ENCODE measurements at places on chromosomes 2 and 18.

DNA sequence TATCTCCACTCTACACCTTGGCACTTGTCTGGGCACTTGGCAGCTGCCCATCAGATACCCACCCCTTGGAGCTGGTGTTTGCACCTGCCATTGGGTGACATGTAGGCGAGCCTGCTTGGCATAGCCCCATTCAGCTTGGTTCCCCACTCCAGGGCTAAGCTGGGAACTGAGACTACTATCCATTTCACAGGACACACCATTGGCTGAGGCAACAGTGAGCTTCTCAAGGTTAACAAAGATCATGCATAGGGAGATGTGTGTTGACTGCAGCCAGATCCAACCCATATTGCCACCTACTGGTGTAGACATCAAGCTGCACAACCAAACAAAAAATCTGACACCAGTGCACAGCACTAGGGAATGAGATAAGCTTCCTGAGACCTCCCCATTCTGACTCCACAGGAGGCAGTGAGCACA, 1389.8 kb upstream of the TMEFF2 start:
- DNase-seq, result no peak

GRCh38 chr18:74880706-74881278, 283.1 kb downstream of the ZNF407 start:
- no peak for DNase-seq

DNA sequence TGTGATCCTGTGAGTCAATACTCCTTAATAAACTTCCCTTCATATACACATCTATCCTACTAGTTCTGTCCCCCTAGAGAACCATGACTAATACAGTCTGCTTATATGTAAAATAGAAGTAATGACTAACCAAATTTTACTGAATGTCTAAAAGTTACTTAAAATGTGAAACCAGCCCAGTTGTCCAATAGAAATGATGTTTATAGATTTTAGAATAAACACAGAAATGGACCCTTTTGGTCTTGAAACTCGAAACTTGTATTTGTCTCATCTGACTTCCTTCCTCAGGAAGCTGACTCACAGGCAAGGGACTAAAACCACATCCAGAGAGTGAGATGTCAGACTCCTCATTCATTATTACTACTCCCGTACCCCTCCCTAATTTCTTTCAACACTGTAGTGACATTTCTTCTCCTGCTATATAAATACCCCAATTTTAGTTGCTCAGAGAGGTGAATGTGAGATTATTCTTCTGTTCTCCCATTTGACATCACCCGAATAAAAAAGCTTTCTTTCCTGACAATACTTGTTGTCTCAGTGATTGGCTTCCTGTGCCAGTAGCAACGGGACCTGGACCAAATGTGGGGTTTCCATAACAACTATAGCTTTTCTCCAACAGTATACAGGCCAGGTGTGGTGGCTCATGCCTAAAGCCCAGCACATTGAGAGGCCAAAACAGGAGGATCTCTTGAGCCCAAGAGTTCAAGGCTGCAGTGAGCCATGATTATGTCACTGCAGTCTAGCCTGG, 486.0 kb downstream of the ERBB4 start:
- no peak for DNase-seq

GRCh38 chr2:190977505-190977904, 36.5 kb downstream of the STAT1 start:
- DNase-seq, result no peak

DNA sequence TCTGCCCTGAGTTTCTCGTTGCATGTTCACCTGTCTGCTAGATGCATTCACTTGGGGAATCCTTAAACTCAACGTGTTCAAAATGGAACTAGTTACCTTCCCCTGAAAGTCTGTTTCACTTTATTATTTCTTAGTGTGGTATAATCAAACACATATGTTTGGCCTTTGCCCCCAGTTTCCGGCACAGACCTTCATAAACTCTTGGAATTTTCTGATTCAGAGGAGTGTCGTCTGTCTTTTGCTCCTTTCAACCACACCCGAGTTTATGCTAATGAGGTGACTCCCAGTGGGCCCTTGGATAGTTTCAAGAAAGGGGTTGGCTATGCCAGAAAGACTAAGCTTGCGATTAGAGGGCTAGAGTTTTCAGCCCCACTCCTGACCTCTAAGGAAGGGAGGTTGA, 198.9 kb downstream of the CDCA7 start:
- no peak for DNase-seq

DNA sequence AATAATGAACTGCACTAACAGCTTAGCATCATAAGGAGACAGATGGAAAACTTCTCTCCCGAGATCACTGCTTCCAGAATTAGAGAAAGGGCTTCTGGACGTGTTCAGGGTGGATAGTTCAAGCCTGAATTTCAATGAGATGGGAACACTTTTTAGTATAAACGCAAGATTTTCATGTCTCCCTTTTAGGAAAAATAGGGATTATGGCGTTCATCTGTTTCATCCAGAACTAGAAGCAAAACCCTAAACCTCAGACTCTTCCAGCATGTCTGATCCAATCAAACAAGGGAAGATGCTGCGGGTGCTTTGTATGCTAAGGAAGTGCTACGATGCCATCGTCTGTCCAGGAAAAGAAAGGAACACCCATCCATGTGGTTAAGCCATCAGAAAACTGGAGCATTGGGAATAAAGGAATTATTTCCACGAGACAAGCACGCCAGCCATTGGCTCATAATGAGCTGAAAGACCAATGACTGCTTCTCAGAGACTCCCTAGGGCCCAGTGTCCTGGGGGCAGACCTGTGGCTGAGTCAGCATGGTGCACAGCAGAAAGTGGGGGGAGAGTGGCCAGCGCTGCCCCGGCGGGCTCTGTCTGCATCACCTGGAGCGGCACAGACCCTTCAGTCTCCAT, 65.9 kb upstream of the AFF3 start:
- no peak for DNase-seq

DNA sequence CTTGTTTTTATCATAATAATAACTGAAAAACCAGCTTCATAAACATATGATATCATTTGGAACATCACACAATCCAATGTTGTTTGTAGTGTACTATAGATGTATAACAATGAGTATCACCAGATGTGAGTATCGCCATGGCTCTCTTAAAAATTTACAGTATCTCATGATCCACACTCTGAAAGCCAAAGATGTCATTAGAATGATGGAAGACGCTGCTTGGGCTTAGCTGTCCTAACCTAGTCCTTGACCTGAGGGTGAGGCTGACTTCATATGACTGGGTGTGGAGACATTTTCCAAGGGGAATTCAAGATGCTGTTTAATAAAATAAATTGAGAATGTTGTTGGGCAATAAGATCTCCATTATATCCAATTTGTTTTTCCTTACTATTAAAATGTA, 242.6 kb downstream of the RIT2 start:
- DNase-seq, result no peak

GRCh38 chr2:5164776-5165525, 527.2 kb upstream of the SOX11 start:
- DNase-seq, result no peak

DNA sequence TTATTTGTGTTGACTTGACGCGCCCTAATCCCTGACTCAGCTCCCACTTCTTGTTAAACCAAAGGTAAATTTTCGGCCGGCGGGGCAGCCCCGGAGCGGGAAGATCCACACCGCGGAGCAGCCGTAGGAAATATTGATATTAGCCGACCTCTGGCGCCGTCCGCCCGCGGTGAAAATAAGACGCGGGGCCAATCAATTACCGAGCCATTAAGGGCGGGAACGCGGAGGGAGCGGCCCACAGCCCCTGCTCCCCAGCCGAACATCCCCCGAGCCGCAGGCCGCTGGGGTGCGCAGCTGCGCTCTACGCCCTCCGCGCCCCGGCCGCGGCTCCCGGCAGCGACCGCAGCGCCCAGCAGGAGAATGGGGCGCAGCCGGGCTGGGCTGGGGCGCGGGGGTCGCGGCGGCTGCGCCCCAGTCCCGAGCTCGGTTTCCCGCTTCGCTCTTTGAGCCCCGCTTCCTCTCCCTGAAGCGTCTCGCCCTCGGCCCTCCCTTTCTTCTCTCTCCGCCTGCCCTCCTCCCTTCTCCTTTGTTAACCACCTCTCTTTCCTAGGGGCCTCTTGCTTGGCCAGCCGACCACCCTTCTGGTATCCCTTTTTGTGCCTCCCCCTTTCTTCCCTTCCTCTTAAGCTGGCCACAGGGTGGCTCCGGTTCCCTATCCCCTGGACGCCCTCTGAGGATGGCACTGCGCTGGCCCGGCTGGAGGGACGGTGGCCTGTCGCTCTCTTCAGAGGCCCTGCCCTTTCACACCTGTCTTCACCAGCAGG, 40.9 kb downstream of the CELF4 start:
- no peak for DNase-seq

DNA sequence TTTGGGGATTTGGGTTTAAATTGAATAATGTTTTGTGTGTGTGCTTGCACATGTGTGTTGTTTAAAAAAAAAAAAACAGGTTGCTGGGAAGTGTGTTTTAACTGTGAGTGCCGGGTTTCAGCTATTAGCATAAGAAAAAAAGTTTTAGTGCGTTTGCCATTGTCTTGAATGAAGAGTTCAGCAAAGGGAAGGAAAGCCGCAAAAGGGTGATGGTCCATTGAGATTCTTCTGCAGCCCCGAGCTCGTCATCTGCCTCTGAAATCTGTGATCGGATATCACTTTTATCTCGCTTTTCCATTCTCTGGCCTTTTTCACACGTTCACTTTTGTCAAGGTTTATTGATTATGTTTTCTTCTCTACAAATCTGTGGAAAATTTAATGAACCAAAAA, 4.7 kb downstream of the GLI2 start:
- DNase-seq, result no peak

DNA sequence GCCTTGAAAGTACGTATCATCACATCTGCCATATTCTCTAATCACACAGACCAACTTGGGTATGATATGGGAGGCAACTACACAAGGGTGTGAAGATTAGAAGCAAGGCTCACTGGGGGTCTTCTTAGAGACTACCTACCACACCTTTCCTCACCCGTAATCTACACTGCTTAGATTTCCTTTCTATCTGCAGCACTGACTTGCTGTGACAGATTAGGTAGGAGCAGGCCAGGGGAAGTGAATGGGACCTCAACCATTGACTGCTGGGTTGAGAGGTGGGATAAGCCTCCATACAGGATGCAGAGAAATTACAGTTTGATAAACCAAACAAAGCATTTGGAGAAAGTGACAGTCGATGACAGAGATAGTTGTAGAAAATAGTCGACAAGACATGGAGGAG, 119.0 kb upstream of the SERPINE2 start:
- no peak for DNase-seq

- no peak for DNase-seq
Measured at GRCh38 chr2:241873081-241873802, 3.7 kb downstream of the RTP5 start.

DNA sequence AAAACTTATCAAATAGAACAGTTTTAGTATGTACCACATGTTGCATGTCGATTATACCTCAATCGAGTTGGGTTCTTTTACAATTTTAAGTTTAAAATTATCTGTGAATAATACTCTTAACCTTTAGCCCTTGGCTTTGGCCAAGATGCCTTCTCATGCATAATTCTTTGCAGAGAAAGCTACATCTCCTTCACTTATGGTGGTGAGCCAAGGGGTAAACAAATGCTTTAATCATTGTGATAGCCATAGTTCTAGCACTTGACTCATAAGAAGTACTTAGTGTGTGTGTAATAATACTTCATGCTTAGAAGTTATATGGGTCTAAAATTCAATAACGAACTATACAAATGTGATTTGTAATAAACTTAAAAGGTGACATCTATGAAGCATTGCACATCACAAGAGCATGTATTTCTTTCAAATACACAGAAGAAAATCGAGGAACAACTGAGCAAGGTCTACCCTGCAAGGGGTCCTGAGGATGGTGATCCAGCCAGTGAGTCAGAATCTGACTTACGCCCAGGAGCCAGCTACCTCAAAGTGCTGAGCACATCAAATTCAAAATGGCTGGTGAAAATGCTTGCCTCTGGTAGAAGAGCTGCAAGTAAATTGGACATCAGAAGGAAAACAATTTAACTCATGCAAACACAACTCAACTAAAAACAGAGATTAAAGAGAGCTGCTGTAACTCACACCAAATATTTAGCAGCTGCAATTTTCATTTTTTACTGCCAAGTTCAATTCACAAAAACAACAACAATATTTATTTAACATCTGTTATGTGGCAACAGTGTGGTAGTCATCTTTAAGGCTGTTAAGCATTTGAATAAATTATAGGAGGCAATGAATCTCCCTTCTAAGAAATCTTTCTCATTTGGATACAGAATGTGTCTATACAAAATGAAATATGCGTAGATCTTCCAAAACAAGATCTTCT, 23.8 kb upstream of the TTC39C start:
- no peak for DNase-seq

DNA sequence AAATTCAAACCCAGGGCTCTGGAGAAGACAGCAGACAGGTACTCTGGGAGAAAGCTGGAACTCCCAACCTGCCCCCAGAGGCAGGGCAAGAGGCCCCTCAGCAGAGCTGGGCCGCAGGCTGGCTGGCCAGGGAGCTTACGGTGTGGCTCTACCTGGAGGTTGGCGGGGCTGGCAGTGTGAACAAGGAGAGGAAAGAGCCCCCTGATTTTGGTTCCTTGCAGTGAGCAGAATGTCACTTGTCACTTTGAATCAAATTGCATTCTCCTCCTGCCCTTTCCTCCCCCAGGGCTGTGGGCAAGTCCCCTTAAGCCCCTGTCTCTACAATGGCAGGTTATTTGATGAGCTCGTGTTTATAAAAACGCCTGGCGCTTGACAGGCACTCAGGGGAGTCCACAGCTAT, 32.6 kb downstream of the MYO7B start:
- DNase-seq, result no peak

GRCh38 chr2:210188190-210188589, 17.0 kb upstream of the KANSL1L start:
- DNase-seq, result no peak

DNA sequence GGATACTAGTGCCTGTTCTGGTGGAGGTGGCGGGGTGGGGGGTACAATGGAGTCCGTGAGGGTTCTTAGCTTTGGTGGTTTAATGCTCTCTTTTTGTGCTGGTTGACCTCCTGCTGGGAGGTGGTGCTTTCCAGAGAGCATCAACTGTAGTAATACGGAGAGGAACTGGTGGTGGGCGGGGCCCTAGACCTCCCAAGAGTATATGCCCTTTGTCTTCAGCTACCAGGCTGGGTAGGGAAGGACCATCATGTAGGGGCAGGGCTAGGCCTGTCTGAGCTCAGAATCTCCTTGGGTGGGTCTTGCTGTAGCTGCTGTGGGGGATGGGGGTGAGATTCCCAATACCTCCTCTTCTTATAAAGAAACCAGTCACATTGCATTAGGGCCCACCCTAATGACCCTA, 27.1 kb downstream of the CAMKMT start:
- no peak for DNase-seq

- no peak for DNase-seq
Measured at GRCh38 chr2:207157162-207157481, 8.6 kb downstream of the KLF7 start.

DNA sequence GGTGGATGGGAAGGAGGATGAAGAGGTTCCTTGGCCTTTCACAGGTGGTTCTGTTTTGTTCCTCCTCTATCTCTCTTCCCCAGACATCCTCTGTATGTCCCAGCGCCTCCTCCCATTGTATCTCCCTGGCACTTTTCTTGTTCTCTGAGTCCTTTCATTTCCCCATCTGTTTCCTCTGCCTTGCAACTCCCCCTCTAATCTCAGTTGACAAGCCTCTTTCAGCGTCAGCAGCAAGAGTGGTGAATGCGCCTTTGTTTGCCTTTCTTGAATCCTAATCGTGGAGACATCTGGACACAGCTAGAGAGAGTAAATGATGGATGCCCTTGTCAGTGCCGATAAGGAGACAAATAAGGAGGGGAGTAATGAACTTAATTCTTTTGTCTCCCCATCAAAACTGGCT, 167.0 kb downstream of the NDUFA10 start:
- DNase-seq, result no peak

GRCh38 chr2:224520064-224520463, 65.1 kb downstream of the CUL3 start:
- no peak for DNase-seq

Data from T follicular helper cell (primary cell).